ENCODE measurements at places on chromosomes 4 and X.
A peak's percentile ranks its signal among the peaks of the same experiment; 100 is the strongest.

DNA sequence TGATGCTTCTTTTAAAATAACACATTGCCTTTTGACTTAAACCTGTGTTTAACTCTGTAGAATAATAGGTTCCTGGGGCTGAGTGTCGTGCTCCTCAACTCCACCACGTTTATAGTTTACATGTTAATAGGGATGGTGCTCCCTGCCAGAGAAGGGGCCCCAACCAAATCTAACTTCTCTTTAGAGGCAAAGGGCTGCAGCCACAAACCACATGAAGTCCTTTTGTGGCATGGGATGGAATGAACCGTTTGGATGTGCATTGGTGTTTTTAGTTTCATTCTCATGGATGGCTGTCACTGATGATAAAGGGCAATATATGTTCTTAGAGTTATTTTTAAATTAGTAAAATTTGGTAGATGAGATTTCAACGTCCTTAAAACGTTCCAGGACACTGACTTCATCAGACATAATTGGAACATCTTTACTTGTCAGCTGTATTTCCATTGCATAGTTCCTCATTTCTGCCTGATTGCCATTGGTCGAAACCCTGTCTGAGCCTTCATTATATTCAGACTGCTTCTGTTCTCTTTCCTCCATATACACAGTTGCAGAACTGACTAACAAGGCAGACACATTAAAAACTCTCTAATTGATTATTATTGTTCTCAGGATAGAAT lies 60.4 kb upstream of the HPF1 start:
- H3K36me3 ChIP-seq = no peaks in the 10 kb centered on the region
- H3K27ac ChIP-seq = no peak overlapping the region
- no peak for DNase-seq
- no peaks in the 10 kb centered on the region for H3K4me1 ChIP-seq

GRCh38 chr4:182604161-182604622 lies 313.0 kb downstream of the DCTD start:
- no peak overlapping the region for H3K27ac ChIP-seq
- H3K4me1 ChIP-seq = no peaks in the 10 kb centered on the region
- no peak for DNase-seq
- H3K36me3 ChIP-seq = no peaks in the 10 kb centered on the region
- no peak overlapping the region for H3K4me3 ChIP-seq

DNA sequence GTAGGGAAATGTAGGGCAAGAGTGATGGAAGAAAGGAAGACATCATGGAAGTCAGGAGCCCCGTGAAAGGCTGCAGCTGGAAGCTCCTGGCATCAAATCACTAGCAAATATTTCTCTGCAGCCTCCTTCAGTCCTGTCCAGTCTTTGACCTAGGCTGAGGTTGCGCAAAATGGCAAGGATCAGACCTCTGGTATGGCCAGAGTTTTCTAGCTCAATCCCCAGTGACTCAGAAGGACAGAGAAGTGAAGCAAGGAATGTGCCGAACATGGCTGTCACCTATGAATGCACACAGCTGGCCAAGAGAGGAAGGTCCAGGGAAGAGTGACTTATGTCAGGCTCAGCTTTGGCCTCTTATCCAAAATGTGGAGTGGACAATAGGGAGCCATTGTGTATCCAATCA lies 71.1 kb upstream of the PHOX2B start:
- DNase-seq = no peak
- peaks cover 4% of the 10 kb centered on the region for H3K27me3 ChIP-seq
- no peak overlapping the region for H3K27ac ChIP-seq
- no peak overlapping the region for H3K4me3 ChIP-seq

- no peaks in the 10 kb centered on the region for H3K4me1 ChIP-seq
- no peak overlapping the region for H3K27ac ChIP-seq
- H3K4me3 ChIP-seq = no peak overlapping the region
- no peak for DNase-seq
These were observed 63.2 kb downstream of the AASDH start for GRCh38 chr4:56324011-56324610.

- H3K27ac ChIP-seq = no peak overlapping the region
- no peak overlapping the region for H3K4me3 ChIP-seq
- no peaks in the 10 kb centered on the region for H3K27me3 ChIP-seq
- no peak for DNase-seq
- no peaks in the 10 kb centered on the region for H3K36me3 ChIP-seq
- peaks cover 2% of the 10 kb centered on the region for H3K4me1 ChIP-seq
These were observed 79.9 kb downstream of the CHST7 start for GRCh38 chrX:46653482-46653881.

- H3K4me3 ChIP-seq = no peak overlapping the region
- no peaks in the 10 kb centered on the region for H3K36me3 ChIP-seq
- no peak overlapping the region for H3K27ac ChIP-seq
- H3K27me3 ChIP-seq = no peaks in the 10 kb centered on the region
- no peak for DNase-seq
These were observed 2073.4 kb downstream of the ARAP2 start for GRCh38 chr4:34170946-34171345.

DNA sequence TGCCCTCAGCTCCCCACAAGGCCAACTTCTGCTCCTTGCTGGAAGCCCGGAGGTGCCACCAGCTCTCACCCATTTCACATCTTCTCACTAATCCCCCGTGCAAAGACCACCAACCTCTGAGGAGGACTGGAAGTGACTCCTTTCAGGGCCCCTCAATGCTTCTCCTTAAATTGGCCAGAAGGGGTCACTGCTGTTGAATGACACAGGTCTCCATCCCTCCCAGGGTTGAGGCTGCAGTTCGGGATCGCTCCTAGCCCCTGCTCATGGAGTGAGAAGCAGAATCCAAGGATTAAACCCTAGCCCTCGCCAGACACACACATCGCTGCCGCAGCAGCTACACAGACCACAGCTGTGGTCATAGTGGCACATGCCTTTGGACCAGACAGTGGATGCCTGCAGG lies 279.5 kb upstream of the TAPT1 start:
- no peak overlapping the region for H3K4me3 ChIP-seq
- no peak for DNase-seq
- H3K36me3 ChIP-seq = no peaks in the 10 kb centered on the region
- no peaks in the 10 kb centered on the region for H3K27me3 ChIP-seq

GRCh38 chrX:95040104-95040503 lies 1366.1 kb downstream of the FAM133A start:
- H3K4me1 ChIP-seq = no peaks in the 10 kb centered on the region
- no peak overlapping the region for H3K4me3 ChIP-seq
- DNase-seq = no peak
- H3K27ac ChIP-seq = no peak overlapping the region
- H3K36me3 ChIP-seq = no peaks in the 10 kb centered on the region

GRCh38 chr4:168908093-168908492 lies 102.0 kb downstream of the CBR4 start:
- no peak overlapping the region for H3K4me3 ChIP-seq
- H3K4me1 ChIP-seq = no peaks in the 10 kb centered on the region
- DNase-seq = no peak
- H3K36me3 ChIP-seq = no peaks in the 10 kb centered on the region
- peak overlapping the region; percentile 9 for H3K27ac ChIP-seq

DNA sequence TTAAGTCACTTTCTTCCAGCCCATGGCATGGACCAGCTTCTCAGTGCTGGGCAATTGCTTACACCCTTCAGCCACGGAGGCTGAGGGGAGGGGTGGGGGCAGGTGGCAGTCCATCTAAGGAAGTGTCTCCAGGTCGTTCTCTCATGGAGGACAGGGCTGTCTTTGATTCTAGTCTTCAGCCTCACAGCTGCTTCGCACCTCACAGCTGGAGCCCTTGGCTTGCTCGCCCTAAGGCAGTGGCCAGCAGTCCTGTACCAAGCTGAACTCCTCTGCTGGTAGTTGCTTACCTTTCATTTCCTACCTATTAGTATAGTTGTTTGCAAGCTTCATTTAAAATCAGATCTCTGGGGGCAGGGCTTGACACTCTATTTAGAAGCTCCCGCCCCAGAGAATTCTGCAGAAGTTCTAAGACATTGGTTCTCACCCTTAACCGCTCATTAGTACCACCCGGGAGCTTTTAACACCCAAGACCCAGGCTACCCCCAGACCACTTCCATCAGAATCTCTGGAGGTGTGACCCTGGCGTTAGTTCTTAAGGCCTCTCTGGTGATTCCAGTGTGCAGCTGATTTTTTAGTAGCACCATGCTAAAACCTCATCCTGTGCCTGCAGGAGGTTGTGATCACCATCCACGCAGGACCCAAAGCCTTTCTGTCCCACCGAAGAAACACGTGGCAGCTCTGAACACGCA lies 386.8 kb downstream of the UNC5C start:
- H3K27ac ChIP-seq = no peak overlapping the region
- no peak for DNase-seq

DNA sequence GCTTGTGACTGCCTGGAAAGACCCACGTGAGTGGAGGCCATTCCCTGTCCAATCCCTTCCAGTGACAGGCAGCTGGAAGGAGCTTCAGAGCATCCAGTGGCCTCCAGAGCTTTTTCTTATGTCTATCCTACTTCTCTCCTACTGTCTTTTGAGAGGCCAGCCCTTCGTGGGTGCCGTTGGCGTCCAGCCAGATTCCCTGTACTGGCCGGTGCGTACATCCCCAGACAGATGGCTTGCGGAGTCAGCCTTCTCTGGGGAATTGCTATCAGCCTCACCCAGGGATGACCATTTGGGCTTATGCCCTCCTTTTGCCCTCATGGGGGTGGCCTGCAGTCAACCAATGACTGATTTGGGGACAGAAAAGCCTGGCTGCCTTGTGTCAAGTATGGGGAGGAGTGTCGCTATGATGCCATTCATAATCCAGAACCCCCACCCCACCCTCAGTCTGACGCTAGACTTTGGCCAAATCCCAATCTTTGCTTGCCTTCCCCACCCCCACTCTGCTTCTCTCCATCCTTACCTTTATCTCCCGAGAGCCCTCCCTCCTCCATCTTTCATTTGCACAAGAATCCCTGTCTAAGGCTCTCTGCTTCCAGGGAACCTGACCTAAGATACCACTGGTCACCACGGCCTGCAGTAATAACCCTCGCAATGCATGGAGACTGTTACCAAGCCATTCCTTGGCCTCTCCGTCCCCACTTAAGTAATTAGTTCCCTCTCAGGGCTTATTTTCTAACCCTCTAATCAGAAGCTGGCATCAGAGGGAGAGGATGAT lies 150.3 kb upstream of the BCOR start:
- DNase-seq = no peak
- no peaks in the 10 kb centered on the region for H3K27me3 ChIP-seq
- H3K4me1 ChIP-seq = peaks cover 10% of the 10 kb centered on the region
- no peak overlapping the region for H3K27ac ChIP-seq
- no peak overlapping the region for H3K4me3 ChIP-seq

DNA sequence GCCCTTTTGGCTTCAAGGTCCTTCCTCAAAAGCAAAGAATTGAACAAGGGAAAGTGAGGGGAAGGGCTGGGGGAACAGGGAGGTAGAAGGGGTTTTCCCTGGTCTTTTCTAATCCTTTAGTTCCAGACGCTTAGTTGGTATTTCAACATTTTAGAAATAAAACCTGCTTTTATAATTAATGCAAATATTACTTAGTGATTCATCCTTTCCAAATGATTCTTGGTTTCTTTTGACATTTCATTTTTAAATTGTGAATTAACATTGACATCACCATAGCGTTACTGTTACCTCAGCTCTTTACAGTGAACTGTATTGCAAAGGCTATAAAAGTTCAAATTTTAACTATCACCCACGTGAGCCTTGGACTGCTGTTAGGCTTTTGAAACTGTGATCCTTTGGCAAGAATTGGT lies 20.9 kb downstream of the NFKB1 start:
- H3K27ac ChIP-seq = no peak overlapping the region
- no peaks in the 10 kb centered on the region for H3K36me3 ChIP-seq
- no peaks in the 10 kb centered on the region for H3K27me3 ChIP-seq
- no peak for DNase-seq
- H3K4me3 ChIP-seq = no peak overlapping the region

GRCh38 chrX:150847088-150847487 lies 51.4 kb downstream of the CD99L2 start:
- no peak overlapping the region for H3K4me3 ChIP-seq
- no peaks in the 10 kb centered on the region for H3K36me3 ChIP-seq
- no peaks in the 10 kb centered on the region for H3K4me1 ChIP-seq
- no peak for DNase-seq

- H3K27me3 ChIP-seq = no peaks in the 10 kb centered on the region
- no peak for DNase-seq
- no peak overlapping the region for H3K4me3 ChIP-seq
- H3K4me1 ChIP-seq = peaks cover 2% of the 10 kb centered on the region
These were observed 94.3 kb downstream of the AREG start for GRCh38 chr4:74539044-74539790.

GRCh38 chr4:128688033-128688721 lies 121.3 kb upstream of the JADE1 start:
- no peaks in the 10 kb centered on the region for H3K4me1 ChIP-seq
- no peak overlapping the region for H3K4me3 ChIP-seq

DNA sequence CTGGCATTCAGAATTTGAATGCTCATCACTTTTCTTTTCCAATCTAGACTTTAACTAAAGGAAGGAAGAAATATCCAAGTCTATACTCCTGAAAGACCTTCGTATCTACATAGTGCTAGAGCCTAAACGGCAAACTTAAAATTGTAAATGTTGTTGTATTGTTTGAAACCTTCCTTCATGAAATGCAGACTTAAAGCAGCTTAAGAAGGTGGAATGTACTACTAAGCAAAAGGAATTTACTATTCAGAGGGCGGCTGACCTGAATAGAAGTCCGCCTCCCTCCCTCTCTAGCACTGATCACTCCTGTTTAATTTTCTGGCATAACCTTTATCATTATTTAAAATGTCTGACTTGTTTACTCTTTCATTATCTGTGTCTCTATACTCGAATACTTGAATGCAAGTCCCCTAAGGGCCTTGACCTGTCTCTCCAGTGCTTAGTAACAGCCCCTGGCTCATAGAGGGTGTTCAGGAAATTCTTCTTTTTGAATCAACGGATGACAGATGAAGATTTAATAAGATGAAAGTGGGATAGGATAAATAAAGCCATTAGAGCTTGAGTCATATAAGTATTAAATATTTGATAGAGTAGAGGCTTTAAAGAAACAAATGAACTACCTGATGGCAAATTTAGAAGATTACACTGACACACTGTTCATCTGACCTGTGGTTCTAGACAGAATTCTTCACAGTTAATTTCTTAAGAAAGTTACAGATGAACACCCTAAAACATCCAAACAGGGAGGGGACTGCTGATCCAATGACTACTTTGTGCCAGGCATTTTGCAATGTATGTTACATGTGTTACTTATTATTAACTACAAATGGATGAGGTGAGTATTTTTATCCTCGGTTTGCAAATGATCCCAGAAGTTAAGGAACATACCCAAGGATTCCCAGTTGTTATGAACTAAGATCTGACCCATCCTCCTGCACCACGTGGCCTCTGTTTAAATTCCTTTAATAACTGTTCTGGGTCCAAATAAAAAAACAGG lies 20.2 kb upstream of the RBPJ start:
- H3K27ac ChIP-seq = no peak overlapping the region
- no peak overlapping the region for H3K4me3 ChIP-seq
- H3K36me3 ChIP-seq = no peaks in the 10 kb centered on the region
- no peaks in the 10 kb centered on the region for H3K27me3 ChIP-seq

Data from T-cell (primary cell).